ENCODE measurements at places on chromosomes 5 and 9.

GRCh38 chr5:149175346-149176105 is 34.2 kb downstream of the ABLIM3 start:
- DNase-seq: no peak

DNA sequence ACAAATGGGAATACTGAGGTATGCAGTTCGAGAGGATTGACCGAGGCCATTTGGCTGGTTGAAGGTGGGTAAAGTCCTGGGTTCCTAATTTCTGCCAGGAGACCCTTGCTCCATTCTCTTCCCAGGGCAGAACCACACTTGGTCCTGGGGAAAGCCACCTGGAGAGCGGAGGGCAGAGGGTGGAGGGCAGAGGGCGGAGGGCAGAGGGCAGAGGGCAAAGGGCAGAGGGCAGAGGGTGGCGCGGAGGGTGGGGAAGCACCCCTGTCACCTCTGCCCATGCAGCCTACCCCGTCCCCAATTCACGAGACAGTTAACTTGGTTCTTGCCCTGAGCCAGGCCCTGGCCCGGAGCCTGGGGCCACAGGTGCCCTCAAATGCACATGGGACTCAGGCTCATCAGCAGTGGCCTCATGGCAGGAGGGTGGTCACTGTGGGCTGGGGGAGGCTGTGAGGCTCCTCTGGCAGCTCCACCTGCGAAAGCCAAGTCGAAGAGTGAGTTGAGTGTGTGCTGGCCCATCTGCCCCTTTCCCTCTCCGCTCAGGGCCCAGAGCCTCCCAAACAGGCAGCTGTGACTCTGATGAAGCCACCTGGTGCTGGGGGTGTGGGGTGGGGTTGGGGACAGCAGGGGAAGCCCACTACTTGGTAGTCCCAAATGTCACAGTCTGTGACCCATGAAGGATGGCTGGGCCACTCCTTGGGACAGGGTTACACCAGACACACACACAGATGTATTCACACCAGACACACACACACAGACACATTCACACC is 28.0 kb upstream of the FCN1 start:
- no peak for DNase-seq

GRCh38 chr5:108079753-108080152 is 302.1 kb downstream of the FBXL17 start:
- DNase-seq: peak; percentile 24

- peak; percentile 30 for DNase-seq
Observed at GRCh38 chr5:137342764-137343163, 156.4 kb downstream of the SPOCK1 start.

DNA sequence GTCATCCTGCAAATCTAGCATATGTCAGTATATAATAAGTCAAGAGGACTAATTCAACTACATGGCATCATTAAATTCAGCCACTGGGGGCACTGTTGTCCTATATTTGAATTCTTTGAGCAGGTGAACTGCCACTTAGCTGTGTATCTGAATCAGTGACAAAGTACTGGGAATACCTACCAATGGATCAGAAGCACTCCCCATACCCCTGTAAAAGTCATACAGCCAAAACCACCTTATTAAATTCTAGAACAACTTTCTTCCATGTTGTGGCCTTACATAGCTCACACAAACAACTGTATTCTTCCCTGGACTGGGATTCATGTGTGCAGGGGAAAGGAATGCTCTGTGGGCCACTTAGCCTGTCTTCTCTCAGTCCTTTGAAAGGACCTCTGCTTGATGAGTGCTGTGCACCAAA is 57.4 kb upstream of the PLPP6 start:
- DNase-seq: peak; percentile 59

DNA sequence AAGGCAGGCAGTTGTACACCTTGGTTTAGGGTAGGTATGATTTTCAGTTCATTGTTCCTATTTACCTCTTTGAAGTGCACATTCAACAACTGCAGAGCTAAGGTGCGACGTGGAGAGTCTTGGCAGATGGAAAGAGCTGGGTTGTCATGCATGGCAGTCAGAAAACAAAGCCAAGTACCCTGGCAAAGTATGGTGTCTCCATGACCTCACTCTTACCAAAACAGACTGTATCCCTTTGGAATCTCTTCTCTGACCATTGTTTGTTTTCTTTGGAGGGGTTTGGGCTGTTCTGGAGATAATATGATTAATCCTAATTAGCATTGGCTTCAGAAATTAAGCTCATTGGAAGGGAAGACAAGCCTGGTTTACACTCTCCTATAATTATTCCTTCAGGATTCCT is 665.7 kb downstream of the DNAH5 start:
- DNase-seq: no peak

DNA sequence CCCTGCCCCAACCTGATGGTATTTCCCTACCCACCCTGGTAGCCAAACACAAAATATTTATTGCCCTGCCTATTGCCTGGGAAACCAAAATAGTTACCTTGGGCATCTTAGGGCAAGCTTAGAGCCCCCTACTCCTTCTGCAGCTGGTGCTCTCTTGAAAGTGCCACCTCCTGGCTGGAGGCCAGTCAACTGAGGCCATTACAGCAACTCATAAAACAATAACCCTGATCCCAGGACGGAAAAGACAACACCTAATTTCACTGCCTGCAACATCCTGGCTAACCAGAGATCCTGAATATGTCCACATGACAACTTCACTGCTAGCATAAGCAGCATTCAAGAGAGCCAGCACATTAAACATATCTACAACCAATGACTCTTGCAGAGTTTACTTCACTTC is 38.7 kb downstream of the MTAP start:
- DNase-seq: no peak

DNA sequence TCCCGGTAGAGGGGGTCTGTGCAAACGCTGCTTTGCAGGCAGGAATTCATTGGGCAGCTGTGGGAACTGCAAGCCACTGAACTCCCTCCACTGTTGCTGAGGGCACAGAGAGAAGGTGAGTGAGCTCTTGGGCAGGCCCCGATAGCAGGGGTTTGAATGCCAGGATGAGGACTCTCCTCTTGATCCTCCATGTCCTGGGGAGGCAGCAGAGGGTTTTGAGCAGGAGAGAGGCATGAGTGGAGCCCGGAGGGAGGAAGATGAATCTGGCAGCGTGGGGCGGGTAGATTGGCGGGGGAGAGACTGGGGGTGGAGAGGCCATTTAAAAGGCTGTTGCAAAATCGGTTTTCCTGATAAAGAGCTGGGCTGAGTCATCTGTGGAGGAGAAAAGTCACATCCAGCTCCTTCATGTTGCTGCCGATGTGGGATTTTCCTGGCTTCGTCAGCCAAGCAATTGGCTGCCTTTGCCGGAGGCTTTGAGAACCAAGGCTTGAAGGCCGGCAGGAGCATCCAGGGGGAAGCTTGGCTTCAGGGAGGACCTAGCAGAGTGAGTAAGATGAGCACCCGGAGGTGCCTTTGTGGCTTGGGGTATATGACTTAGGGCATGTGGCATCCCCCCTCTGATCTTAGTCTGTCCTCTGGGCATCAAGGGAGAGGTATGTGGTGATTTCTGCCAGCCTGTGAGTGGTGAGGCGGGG is at the start of gene SYNPO:
Gene SYNPO, plus strand, starts transcription at position 350 of the 695 bp plus-strand sequence. CDS start 7,616 bp downstream, outside the sequence.
- peak; percentile 95 for DNase-seq

DNA sequence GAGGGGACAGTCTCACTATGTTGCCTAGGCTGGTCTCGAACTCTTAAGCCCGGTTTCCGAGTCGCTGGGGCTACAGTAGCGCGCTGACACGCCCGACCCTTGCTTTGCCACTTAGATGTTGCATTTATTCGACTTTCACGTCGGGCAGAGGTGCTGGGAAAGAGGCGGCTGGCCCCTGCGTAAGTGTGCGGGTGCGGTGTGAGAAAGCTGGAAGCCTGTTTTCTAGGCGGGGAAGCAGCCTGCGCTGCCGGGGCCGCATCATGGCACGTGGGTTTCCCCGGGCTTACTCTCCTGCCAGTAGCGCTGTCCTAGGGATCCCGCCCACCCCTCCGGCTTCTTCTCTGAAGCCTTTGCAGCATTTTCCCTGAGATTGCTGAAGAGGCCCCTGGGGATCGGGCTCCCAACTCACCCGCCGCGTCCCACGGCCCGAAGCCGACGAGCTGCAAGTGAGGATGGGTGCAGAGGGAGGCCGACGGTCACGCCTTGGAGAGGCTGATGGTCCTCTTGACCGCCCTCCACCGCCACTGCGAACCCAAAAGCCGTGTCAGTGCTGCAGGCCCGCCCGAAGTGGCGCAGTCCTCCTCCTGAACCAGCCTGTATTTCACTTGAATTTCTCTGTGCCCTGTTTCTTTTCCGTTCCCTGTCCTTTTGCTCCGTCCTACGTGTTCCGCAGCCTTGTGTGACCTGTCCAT is 5.8 kb upstream of the TRIM41 start:
- DNase-seq: peak; percentile 52

GRCh38 chr5:34695275-34696027 is 39.3 kb downstream of the RAI14 start:
- DNase-seq: no peak

DNA sequence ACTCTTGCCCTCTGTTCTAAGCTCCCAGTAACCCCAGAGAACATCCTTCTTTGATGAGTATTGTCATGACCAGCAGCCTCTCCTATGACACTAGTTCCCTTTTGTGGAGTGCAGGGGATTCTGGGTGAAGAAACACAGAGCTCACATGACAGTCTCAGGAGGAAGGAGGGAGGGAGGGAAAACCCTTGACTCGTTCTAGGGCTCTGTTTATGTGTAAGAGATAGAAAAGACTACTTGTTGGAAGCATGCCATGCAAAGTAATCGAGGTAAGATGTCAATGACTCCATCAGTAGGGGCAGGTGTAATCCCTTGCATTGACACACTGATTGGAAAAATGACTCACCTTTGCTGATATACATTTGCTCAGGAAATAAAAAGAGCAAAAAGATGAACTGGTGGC is 190.2 kb upstream of the ELL2 start:
- DNase-seq: no peak

DNA sequence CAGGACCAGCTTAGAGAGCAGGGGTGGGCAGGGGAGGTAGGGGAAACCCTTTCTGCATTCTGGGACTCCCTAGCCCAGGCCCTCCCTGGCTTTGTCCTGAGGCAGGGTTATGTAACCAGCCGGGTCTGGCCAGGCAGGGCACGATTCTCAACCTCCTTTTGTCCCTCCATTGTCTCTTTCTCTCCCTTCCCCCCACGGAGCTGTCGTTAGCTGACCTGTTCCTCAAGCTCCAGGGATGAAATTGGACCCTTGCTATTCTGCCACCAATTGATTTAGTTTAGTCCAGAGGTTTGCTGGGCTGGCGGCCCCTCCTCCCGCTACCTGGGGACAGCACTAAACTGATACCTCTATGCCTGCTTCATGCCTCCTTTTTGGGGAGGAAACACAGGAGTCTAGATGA is 9.4 kb upstream of the NDST1 start:
- no peak for DNase-seq

- DNase-seq: no peak
Observed at GRCh38 chr9:122988920-122989621, 44.4 kb upstream of the GPR21 start.

- peak; percentile 97 for DNase-seq
Observed at GRCh38 chr5:158943057-158943456, 156.7 kb downstream of the EBF1 start.

GRCh38 chr9:25752398-25752797 is 74.2 kb upstream of the TUSC1 start:
- DNase-seq: no peak

- DNase-seq: peak; percentile 95
Observed at GRCh38 chr5:132265336-132266030, 8.0 kb downstream of the PDLIM4 start.

DNA sequence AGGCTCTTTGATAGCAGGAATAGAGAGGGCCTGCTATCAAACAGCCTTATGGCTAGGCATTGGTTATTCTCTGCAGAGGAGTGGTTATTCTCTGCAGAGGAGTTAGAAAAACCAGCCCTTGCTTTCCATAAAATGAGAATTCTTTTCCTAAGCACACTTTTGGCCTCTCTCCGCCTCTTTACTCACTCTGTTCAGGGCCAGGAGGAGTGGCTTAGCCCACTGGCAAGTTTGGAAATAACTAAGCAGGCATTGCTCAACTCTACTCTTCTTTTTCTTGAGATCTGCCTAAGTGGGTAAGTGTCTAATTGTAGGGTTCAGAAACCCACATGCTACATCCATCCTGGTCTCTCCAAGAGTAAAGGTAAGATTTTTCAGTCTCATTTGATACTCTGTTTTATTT is 341.7 kb downstream of the KIAA0825 start:
- peak; percentile 3 for DNase-seq

- no peak for DNase-seq
Observed at GRCh38 chr5:73865315-73865714, 239.3 kb downstream of the ARHGEF28 start.

GRCh38 chr5:59766427-59767210 is 126.9 kb downstream of the PDE4D start:
- DNase-seq: no peak

DNA sequence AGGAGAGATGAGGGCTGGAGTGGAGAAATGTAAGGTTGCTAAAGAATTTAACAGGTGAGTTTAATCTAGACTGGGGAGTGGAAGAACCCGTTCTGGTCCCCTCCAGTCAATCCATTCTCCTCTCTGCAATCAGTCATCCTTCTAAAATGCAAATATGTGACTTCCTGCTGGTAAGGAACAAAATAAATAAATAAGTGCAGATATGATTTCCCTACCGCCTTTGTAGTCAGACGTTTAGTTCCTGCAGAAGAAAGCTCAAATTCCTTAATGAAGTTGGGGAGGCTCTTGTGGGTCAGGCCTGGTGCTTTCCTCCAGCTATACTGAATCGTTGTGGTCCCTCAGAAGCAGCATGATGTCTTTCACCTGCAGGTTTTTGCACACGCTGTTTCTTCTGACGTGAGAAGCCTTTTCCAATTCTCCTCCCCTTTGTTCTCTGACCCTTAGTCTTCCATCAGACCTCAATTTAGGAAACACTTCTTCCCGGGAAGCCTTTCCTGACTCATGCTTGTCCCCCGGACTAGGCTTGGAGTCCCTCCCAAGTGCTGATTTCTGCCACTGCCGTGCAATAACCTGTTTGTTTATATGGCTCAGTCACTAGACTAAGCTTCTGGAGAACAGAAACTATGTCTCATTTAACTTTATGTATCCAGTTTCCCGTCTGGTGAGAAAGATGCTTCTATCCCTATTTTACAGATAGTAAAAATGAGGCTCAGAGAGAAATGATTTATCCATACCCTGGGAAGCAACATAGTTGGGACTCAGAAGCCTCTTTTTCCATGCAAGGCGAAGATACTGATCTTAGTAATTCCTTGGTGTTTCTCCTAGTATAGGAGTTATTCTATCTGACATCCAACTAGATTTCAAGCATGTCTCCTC is 1.3 kb downstream of the ATP6V1G1 start:
- DNase-seq: no peak

DNA sequence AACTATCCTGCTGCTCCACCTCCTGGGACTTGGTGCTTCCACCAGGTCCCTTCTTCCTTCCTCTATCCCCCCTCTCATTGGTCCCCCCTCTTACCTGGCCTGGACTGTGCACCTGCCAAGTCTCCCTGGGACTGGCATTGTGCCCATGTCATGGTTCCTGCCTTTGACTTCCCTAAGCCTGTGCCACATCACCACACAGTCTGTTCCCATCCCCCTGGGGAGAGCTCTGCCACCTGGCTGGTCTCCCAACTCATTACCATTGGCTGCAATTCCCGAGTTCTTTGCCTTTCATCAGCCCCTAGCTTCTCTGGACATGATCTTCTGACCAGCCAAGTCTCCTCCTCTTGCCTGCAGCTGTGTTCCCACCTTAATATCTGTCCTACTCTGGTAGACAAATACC is 180.3 kb downstream of the SREK1 start:
- no peak for DNase-seq
